ENCODE measurements at places on chromosomes 2 and 18.

- no peak for DNase-seq
Observed at GRCh38 chr2:29082804-29083495, 8.6 kb upstream of the PCARE start.

GRCh38 chr2:227204452-227204851 is 40.0 kb downstream of the COL4A3 start:
- DNase-seq: no peak

DNA sequence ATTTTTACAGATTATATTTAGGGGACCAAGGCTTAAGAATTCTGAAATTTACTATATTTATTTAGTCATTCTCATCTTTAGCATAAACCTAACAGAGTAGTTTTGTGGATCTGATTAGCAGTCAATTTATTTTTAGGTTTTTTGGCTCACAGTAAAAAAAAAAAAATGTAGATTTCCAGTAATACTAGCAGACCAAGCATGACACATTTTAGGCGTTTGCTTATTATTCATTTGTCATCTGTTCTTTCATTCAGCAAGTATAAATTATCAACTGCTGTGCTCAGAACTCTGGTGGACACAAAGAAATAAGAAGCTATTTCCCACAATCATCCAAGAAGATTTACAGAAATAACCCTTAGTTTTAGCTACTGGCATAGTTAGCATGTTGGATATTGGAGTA is 20.6 kb downstream of the PDE1A start:
- no peak for DNase-seq

- DNase-seq: no peak
Observed at GRCh38 chr2:78980871-78981270, 44.6 kb upstream of the REG3G start.

DNA sequence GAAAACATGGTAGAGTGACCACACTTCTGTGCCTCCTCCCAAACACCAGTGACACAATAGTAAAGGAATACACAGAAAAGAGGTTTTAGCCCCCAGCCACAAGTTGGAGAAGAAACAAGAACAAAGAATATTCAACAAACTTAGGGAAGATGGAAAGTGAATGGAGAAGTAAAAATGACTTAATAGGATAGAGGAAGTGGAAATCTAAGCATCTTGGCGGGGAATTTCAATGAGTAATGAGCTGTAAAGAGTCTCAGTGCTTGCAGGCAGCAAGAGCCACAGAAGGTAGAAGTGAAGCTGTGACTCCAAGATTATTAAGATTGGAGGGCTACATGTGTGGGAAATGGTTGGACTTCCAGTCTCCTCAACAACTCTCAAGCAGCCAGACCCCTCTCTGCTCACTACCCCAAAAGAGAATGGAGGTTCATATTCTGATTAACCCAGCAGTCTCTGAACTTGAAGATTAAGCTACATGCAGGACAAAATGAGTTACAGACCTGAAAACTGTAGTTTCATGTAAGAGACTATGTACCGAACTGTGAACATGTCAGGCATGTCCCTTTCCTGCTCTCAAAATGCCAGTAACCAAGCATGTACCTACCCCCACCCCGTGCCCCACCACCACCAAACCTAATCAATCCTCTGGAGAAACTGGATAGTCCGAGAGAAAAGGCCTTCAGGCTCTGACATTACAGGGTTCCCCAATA is 16.9 kb upstream of the HNRNPLL start:
- no peak for DNase-seq

GRCh38 chr2:153074207-153074606 is 355.8 kb downstream of the ARL6IP6 start:
- DNase-seq: no peak

GRCh38 chr2:48032765-48033164 is 126.5 kb upstream of the FBXO11 start:
- no peak for DNase-seq

DNA sequence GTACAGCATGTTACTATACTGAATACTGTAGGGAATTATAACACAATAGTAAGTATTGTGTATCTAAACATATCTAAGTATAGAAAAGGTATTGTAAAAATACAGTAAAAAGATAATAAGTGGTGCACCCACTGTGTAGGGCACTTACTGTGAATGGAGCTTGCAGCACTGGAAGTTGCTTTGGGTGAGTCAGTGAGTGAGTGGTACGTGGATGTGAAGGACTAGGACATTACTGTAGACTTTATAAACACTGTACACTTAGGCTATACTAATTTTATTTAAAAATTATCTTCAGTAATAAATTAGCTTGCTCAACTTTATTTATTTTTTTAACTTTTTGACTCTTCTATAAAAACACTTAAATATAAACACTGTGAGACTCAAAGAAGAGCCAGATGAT is 82.6 kb downstream of the MTA3 start:
- no peak for DNase-seq

GRCh38 chr2:205883965-205884364 is 201.7 kb downstream of the NRP2 start:
- no peak for DNase-seq

DNA sequence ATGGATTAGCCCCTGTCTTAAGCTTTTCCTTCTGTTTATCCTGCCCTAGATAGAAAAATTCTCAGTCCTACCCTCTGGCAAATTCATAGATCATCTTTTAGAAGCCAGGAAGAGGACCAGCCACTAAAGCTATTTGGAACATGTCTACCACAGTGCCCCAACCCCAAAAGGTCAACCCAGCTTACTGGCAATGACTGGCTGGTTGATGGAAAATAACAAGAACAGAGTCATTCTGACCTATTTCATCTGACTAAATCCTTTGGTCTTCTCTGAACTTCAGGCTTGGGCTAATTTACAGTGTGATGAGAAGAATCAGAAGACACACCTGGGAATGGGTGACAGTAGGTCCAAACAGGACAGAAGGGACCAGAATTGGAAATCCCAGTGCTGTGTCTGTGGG is 227.3 kb upstream of the CCDC68 start:
- DNase-seq: no peak

- peak; percentile 92 for DNase-seq
Observed at GRCh38 chr2:43178602-43179542, 47.5 kb downstream of the ZFP36L2 start.

DNA sequence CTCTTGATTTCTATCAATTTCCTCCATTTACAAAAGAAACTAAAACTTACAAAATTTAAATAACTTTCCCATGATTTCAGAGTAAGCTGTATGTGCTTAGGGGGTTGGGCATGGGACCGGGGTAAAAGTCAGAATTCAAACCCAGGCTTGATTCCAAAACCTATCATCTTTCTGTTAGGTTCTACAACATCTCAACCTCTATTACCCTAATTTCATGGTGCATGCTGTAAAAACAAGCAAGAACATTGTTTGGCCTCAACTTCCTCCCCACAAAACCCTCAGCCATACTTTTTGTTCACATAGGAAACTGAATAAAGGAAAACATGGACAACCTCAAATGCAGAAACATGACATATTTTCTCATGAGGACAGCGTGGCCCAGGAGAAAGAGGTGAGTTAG is 59.3 kb downstream of the RDH14 start:
- no peak for DNase-seq

DNA sequence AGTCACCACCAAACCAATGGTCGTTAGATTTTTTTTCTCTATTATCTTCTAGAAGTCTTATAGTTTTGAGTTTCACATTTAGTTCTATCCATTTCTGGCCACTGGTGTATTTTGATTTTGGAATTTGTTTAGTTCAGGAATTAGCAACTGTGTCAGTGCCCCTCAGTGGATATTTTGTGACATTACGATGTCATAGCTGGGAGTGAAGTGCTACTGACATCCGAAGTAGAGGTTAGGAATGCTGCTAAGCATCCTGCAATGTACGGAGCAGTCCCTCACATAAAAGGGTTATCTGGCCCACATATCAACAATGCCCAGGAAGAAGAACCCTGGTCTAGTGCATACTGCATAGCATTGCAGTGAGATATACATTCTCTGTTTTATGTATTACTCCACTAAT is 157.4 kb upstream of the RGPD4 start:
- peak; percentile 17 for DNase-seq

DNA sequence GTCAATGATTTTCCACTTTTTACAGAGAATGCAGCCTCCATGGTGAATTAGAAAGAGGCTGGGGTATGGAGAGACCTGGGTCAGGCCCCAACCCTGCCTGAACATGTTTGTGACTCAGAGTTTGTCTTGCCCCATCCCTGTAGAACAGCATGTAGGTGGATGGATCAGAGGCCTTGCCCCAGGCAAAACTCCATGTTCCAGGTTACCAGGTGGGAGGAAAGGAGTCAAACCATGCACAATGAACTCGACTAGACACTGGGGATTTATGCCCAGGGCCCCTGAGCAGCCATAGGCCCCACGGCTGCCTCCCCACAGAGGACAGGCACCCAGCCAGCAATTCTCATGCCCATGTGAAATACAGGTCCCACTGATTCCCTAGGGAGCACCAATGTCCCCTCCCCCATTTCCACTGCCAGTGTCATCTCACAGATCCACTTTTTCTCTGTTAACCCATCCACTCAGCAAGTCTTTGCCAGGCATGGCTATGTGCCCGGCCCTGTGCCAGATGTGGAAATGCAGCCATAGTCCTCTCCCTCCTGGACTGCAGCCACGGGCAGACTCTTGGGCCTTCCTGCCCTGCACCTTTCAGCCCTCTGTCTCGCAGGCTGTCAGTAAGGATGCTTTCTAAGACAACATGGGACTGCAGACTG is 737.8 kb upstream of the HS6ST1 start:
- DNase-seq: no peak

- no peak for DNase-seq
Observed at GRCh38 chr2:39851251-39851650, 72.2 kb upstream of the THUMPD2 start.

GRCh38 chr2:26605195-26605998 is 35.8 kb downstream of the CIB4 start:
- peak; percentile 58 for DNase-seq

DNA sequence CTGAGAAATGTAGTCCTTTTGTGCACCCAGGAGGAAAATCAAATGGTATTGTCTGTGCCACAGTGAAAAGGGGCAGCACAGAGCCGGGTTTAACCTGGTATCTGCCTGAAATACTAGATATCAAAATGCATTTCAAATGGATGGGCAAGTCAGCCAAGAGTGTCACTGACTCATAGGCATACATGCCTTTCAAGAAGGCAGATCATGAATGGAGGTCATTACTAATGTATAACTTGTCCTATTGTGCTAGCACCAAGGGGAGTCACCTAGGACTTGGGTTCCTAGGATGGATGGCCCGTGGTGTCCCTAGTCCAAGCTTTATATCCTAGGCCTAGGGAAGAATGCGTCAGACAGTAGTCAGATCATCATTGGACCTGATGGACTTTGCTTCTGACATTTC is 49.9 kb downstream of the TCF7L1 start:
- no peak for DNase-seq

- no peak for DNase-seq
Observed at GRCh38 chr2:31075941-31076590, 62.2 kb downstream of the GALNT14 start.
